GM03348 (cell line): ENCODE measurements at places on chromosomes 11 and 22.

DNA sequence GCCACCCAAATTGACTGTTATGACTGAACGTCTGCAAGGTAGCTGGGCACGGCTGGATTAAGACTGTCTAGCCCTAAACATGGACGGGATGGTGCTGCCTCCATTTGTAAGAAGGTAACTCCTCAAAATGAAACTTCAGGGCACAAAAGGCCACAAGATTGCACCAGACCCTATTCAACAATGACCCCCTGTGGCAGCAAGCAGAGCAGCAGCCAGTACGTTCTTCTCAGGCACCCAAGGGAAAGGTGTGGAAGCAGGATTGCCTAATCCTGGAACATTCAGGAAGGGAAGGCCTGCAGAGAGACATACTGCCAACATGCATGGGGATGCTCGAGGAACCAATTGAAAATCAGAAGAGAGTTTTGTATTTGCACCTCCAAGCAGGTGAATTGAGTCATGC, 4.5 kb upstream of the TBX10 start:
- DNase-seq: no peak

GRCh38 chr11:8333811-8334401, 70.2 kb upstream of the LMO1 start:
- no peak for DNase-seq

DNA sequence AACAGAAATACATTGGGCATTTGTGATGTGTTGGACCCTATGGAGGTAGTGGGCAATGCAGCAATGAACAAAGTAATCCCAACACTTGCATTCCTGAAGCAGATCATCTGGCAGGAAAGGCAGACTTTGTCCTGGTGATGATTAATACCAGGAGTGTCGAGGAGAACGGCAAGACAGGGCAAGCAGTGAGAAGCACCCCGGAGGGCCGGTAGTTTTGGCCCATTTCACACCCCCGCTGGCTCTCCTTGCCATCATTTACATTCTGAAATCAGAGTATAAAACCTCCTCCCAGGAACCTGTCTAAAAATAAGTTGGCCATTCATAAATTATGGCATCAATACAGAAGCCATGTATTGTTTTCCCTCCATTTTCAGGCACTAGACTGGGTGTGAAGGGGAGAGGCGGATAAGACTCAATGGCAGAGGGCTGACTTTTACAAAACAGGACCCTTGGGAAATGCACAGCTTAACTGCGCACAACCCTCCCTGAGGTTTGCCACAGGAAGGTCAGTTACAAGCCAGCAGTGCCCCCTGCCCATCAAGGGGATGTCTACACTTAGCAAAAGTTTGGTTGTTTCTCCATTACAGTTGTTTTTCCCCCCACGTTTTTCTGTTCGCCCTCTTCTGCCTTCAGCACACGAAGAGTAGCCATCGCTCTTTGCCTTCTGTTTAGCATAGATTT, 55.6 kb downstream of the OPCML start:
- DNase-seq: no peak

GRCh38 chr11:111911563-111912401, at the start of gene CRYAB:
CRYAB (minus strand) TSS chr11:111911770; CDS start chr11:111911724, 46 bp downstream.
- DNase-seq: peak; percentile 92

- no peak for DNase-seq
Observed at GRCh38 chr22:44413211-44413610, 84.8 kb downstream of the RTL6 start.

DNA sequence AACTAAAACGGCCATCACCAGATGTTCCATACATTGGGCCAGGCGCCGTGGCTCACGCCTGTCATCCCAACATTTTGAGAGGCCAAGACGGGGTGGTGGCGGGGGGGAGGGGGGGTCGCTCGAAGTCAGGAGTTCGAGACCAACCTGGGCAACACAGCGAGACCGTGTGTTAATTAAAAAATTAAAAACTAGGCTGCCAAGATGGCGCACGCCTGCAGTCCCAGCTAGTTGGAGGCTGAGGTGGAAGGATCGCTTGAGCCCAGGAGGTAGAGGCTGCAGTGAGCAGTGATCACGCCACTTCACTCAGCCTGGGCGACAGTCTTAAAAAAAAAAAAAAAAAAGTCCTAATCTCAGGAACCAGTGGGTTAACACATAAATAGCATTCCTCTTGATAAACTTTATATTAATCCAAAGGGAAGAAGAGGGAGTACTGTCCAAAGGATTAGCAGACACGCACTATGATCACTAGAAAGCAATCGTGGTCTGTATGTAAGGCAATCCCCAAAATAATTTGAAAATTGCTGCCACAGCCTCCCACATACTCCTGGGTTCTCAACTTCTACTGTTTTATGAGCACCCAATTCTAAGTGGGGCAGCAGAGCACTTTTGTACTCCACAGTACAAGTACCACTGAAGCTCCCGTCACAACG, 604 bp downstream of the PUS3 start:
- DNase-seq: no peak

DNA sequence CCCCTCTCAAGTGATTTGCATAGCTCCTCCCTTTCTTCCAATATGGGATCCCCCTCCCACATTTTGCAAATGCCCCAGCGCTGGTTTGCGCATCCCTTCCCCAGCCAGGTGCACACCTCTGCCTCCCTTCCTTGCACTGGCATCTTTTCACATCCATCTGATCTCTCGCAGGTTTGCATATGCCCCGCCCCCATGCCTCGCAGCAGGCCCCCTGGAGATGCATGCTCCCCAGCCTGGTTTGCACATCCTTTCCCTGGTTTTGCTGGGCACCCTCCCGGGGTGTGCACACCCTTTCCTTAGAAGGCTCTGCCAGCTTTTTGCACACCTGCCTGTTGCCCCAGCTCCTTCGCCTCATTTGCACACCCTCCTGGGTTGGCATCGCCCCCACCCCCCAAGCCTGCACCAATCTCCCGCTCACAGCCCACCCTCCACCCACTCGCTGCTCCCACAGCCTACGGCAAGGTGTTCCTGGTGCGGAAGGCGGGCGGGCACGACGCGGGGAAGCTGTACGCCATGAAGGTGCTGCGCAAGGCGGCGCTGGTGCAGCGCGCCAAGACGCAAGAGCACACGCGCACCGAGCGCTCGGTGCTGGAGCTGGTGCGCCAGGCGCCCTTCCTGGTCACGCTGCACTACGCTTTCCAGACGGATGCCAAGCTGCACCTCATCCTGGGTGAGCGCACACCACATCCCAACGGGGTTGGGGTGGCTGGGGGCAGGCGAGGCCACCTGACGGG, 917 bp downstream of the RPS6KA4 start:
- no peak for DNase-seq

- no peak for DNase-seq
Observed at GRCh38 chr22:24069721-24070120, 58.6 kb downstream of the CABIN1 start.

DNA sequence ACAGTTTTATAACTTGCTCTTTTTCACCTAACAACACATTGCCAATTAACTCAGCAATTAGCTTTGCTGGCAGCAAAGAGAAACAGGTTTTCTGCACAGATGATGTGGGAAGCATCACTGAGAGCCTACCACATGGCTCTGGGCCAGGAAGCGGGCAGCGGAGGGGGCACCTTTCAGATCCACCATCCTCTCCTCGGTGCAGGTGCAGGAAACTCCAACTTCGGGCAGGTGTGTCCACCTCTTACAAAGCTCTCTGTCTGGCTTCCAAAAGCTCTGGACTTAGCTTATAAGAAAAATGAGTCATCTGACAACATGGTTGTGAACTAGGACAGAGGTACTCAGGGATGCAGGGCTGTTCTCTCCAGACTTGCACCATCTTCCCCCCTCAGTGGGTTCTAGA, 77.0 kb downstream of the RPS6KA4 start:
- DNase-seq: no peak

GRCh38 chr11:1896923-1897322, 5.2 kb upstream of the PRR33 start:
- no peak for DNase-seq

DNA sequence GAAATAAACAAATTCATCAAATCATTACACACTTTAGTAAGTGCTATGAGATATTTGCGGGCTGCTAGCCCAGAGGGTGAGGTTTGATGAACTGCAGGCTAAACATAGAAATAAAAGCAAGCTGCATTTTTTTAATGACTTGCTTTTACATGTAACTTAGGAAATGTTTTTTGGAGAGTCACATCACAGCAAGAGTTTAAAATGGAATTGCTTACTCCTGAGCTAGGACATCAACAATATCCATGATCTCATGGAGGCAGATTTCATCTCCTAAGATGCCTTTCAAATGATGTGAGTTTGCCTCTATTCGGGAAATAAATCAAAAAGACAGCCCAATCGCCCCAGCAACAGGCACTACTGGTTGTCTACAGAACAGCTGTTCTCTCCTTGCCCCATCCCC, 73.4 kb upstream of the CD44 start:
- peak; percentile 32 for DNase-seq

DNA sequence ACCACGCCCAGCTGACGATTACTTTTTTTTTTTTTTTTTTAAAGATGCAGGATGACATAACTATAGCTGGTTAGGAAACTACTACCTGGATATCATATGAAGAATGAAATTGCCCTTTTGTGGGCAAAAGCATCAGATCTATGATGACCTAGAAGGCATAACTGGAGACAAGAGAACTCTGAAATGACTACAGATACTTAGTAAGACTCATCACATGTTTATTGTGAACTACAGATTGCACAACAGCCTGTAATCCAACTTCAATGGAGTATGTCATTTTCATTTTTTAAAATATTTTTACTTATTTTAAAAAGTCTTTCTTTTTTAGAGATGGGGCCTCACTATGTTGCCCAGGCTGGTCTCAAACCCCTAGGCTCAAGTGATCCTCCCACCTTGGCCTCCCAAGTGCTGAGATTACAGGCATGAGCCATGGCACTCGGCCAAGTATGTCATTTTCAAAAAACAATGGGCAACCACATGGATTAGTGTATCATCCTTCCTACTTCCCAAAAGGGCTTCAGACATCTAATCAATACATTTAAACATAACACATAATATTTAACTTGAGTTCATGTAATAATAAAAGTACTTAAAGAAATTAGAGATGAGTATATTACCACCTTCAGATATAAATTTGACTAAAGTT, 3.3 kb downstream of the MTMR2 start:
- DNase-seq: peak; percentile 50

DNA sequence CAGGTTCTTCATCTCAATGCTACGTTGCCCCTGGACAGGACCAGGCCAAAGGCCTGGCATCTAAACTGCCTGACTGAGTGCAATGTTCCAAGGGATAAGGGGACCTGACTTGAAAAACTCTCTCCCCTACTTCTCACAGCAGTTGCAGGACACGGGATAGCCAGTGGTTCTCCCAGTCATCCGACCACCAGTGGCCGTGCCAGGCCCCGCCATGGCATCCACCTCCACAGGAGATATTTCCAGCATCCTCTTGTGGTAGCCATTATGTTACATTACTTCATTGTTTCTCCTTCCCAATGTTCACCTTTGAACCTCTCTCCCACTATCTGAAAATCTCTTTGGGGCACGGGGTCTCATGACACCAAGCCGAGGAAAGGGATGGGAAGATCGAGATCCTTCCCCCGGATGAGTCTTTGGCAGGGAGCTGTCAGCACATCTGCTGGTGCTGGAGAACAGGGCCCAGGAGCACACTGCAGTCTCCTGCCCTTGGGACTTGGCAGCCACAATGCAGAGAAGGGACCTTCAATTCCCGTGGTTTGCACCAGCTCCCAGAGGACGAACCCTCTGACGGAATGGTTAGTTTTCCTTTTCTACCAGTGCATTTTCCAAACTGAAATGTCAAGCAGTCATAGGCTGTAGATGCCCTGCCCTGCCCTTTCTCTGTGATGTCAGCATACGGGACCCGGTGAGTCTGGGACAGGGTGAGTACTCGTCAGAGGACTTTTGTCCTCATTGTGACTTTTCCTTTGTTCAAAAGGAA, 121.2 kb downstream of the ETS1 start:
- no peak for DNase-seq

DNA sequence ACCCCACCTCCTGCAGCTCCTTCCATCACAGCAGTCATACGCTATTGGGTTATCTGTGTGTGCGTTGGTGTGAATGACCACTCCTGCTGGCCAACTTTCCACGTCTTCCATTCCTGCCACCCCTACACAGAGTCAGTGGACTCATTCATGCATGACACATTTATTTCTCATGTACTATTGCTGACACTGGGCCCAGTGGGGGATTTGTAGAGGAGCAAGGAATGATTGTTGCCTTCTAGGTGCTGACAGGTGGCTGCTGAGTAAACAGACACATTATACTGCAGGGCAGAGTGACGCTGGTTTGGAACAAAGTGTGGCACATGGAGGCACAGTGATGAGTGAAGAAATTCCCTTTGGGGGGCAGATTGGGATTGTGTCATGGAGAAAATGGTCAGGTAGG, 113.9 kb downstream of the CCDC81 start:
- no peak for DNase-seq

DNA sequence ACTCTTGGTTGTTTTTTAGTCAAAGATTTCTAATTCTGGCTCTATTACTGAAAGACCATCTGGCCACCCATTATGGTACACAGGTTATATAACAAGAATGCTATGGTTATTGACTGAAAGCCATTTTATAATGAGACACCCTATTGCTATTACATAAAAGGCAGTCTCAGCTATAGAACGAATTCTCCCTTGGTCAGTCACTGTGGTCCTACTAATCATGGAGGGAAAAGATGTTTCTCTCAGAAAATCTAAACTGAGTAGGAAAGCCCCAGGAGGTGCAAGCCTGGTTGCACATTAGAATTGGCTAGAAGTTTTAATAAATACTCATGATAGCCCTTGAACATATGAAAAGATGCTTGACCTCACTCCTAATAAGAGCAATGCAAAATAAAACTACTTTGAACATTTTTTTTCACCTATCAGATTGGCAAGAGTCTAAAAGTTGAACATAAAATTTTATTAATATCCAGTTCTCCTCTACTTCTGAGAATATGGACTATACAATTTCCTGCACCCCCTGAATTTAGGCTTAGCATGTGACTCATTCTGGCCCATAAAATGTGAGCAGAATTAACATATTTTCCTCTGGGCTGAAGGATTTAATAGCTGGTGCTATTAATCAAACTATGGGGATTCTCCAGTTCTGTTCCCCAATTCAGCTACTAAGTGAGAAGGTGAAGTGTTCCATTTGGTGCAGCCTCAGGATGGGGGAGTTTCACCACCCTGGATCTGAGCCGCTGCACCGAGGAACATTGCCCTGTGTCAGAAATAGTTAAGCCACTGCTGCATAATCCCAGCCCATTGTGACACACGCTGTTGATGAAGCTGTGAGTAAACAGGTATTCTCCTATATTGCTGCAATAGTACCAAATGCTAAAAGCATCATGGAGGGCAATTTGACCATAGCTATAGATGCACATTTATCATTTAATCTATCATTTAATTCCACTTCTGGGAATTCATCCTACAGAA, 11.5 kb upstream of the CRKL start:
- DNase-seq: no peak
